Fibroblast of pulmonary artery (primary cell): ENCODE measurements at places on chromosomes 1 and 21.
A peak's percentile ranks its signal among the peaks of the same experiment; 100 is the strongest.

DNA sequence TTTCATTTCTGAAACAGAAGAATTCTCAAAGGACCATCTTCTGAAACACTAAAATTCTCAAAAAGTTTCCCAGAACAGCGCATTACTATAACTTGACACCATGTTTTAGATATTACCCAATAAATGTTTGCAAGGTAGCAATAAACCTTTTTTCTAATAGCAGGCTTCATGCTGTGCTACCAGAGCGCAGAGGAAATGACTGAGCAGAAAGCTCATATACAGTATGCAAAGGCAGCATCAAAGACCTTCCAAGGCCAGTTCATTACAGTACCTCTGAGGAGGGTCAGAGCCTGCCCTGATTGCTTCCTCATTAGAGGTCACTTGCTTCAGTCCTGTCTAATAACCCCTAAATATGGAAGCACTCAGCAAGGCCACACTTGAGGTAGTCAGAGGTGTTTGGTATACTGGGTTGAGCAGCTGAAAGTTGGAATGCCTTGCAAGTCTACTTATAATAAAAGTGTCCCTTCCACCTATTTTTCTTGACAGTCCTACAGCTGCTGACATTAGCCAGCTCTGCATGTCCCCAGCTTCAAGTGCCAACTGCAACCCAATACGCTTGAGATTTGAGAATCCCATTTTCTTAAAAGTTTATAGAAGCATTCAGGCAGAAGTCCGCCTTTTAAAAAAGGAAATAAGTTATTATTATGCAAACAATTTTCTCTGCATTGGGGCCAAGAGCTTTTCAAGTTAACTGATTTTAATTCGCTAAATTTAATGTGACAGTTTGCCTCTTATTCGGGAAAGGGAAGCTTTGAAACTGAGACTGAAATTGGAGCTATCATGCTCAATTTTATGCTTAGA is 207.2 kb downstream of the ZC3H11B start:
- no peak for DNase-seq

DNA sequence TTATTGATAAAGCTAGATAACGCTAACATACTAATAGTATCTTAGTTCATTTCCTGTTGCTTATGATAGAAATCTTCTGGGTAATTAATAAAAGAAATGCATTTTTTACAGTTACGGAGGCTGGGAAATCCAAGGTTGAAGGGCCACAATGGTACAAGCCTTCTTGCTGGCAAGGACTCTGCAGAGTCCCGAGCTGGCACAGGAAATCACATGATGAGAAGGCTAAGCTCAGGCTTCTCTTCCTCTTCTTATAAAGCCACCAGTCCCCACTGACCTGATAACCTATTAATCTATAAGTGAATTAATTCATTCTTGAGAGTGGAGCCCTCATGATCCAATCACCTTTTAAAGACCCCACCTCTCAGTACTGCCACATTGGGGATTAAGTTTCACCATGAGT is 82.6 kb downstream of the GPR161 start:
- no peak for DNase-seq

GRCh38 chr1:67952071-67952470 is 98.4 kb downstream of the DIRAS3 start:
- peak; percentile 44 for DNase-seq

GRCh38 chr1:10286244-10286643 is 75.9 kb downstream of the KIF1B start:
- no peak for DNase-seq

DNA sequence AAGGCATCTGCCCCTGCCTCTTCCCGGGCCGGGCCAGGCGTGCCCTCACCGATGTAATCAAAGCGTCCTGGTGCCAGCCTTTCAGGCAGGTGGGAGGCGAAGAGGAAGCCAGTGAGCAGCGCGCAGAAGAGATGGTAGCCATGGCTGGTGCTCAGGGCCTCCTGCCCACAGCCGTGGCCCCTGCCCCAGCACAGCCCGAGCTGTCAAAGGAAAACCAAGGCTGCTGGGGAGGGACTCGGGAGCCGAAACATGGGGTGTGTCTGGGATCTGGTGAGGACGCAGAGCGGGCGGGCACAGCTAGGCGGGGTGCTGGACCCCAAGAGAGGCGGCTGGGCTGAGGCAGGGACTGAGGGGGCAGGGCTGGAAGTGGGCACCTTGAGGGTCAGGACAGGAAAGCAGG is 2.7 kb downstream of the BGLAP start:
- DNase-seq: no peak

DNA sequence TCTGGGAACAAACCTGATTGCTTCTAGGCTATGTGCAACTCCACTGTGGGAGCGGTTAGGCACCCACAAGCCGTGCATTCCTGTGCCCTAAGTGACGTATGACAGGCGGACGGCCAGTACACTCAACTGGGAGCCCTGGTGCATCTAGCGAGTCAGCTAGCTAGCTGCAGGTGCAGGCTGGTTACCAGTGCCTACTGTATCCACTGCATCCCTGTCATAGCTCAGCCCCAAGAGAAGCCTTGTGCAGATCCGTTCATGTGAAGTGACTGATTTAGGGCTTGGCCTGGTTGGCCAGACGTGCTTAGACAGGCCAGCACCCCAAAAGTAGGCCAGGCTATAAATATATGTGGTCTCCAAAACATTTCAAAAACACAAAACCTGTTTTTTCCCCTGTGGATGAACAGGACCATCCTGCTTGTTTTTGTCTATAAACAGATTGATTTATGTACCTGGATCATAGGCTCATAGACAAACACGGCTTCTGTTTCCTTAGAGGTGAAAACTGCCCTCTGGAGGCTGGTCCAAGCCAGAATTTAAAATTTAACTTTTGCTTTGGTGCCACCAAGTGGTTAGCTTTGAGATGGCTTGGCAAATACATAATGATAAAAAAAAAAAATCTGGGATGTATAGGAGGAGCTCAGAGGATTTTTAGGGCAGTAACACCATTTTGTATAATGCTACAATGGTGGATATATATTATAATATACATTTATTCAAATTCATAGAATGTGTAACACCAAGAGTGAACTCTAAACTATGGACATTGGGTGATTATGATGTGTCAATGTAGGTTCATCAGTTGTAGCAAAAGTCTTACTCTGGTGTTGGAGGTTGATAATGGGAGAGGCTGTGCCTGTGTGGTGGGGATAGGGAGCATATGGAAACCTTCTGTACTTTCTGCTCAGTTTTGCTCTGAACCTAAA is 68.5 kb downstream of the GIPC2 start:
- peak; percentile 90 for DNase-seq

DNA sequence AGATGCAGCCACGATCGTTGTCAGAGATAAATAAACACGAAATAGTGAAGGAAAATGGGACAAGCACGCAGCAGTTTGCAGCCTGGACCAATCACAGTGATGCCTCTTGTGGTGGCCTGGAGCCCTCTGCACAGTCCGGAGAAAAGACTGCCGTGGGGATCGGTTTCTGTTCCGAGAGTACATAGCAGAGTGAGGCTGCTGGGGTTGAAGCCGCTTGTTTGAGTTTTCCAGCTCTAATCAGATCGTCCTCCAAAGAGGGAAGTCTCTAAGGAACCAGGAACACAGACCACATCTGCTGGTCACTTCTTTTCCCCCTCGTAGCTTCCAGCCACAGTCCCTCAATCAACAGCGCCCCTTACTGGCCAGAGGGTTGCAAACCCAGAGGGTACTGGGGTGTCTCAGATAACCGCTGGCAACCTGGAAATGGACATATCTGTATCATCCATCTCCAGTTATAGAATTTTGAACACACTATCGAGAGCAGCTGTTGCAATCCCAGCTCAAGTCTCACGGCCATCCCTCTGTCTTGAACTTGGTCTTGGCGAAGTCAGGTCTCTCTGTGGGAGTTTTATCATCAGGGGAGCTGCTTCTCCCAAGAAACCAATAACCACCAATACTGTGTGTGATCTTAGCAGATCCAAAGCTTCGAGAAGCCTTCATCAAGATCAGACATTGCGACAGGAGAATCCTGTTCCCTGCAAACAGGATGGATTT is 57.4 kb downstream of the OLIG1 start:
- DNase-seq: peak; percentile 67

DNA sequence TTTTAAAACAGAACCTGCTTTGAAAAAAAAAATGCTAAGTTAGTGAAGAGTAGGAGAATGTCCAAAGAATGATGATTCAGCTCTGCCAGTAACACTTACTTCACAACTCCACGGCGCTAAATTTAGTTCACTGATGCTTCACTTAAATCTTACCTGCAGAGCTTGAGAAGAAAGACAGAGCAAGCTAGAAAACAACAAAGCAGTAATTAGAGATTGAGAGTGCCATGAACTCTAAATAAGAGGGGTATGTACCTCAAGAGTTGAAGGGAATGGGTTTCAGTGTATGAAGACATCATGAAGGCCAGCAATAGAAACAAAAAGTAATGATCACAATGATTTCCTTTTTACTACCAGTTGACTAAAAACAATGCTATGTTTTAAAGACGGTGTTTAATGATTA is 32.8 kb downstream of the EPRS1 start:
- DNase-seq: peak; percentile 42

DNA sequence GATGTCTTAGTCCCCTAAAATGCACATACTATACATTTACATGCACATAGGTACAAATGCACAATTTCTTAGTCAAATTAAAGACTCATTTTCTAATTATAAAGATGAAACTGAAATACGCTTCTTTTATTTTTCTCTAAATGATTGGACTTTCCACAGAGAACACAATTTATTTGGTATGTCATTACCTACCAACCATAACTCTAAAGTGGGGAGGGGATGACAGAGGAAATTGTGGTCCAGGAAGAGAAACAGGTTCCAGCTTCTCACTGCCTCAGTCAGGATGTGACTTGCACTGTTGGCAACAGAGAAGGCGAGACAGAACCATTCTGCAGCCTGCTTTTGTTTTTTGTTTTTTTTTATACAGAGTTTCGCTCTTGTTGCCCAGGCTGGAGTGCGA is 1189.2 kb downstream of the PLA2G4A start:
- DNase-seq: no peak

- no peak for DNase-seq
These were observed 4.6 kb downstream of the ZBTB48 start for GRCh38 chr1:6584126-6585080.

GRCh38 chr1:9319789-9320519 is 27.3 kb downstream of the SPSB1 start:
- no peak for DNase-seq

DNA sequence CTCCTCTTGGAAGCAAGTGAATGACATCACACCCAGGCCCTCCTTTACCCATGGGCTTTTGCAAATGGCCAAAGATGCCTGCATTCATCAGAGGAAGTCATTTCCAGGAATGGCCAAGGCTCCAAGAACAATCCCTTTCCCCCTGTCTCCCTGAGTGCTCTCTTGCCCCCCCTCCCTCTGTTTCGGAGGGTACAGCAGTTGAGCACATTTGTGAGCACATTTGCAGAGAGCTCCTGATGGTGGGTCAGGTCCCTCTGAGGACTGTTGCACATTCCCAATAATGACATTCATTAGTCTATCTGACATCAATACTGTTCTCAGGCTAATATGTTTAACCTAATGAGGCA is 113.4 kb downstream of the MATN1 start:
- DNase-seq: no peak

DNA sequence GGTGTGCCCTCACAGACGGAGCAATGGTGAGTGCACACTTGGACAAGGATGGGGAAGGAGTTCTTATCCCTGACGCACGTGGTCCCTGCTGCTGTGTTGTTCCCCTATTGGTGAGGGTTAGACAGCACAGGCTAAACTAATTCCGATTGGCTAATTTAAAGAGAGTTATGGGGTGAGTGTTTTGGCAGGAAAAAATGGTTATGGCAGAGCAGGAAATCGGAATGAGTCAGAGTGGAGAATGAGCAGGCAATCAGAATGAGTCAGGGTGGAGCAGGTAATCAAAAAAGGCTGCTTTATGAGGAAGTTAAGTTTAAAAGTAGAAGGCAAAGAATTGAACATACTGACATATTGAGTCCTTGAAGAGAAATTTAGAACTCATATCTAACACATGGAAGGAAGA is 100.5 kb downstream of the NGF start:
- no peak for DNase-seq

DNA sequence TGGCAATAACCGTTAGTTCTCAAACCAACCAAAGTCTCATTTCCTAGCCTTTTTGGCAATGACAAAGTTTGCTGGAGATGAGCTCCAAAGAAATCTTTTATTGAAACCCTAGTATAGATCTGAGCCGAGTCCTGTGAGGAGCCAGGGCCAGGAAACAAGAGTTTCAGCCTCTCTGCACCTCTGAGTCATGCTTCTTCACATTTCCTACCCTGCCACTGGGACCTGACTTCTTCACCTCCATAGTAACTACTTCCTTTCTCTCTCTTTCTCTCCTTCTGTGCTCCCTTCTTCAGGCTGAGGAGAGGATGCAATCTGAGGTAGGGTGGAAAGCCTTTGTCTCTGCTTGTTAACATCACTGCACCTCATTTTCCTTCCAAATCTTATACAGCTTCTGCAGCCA is 38.7 kb upstream of the IPO9 start:
- peak; percentile 59 for DNase-seq

DNA sequence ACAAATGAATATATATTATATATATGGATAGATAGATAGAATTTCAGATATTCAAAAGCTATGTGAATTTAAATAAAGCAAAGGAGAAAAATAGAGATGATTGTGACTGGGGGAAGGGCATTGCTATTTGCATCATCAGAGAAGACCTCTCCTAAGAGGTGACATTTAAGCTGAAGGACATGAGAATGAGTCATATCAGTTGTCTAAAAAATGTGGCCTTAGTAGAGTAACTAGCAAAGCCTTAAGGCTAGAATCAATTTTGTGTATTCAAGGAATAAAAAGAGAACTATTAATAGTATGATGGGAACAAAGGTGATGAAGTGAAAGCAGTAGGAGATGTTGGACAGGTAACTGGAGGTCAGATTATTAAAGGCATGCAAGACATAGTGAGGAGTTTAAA is 34.8 kb upstream of the SLC35F3 start:
- DNase-seq: no peak

- DNase-seq: no peak
These were observed 56.0 kb upstream of the CD53 start for GRCh38 chr1:110816945-110817344.
